ENCODE measurements at places on chromosomes 7 and 10.

- no peak for DNase-seq
Observed at GRCh38 chr7:42960762-42961161, 28.6 kb downstream of the MRPL32 start.

GRCh38 chr7:63065684-63066083 is 933.0 kb upstream of the ZNF722 start:
- DNase-seq: no peak

GRCh38 chr7:108083980-108084379 is 46.2 kb downstream of the LAMB4 start:
- peak; percentile 42 for DNase-seq

DNA sequence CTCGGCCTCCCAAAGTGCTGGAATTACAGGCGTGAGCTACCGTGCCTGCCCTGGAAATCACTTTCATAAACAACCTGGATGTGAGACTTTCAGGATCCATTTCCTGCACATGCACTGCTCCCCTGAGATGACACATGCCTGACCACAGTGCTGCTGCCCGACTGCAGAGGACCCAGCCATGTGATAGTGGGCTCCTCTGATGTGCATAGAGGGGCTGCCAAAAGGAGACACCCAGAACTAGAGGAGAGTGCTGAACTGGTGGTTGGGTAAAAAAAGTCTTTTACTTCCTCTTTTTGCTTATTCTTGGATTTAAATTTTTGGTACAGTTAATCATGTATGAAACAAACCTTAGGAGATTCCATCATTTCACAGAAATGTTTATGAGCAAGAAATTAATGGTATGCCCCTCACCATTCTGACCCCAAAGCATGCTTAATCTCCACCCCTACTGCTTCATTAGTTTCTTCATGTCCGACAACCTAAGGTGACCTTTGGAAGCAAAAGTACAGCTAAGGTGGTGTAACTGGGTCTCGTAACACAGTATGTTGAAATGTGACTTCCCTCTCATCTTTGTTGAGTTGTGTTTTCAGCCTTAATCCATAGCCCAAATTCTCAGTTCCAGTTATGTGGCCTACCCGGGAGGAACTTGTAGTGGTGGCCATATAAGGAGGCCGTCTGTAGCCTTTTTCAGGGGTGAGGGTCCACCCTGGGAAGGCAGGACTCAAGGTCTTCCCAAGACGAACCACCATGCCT is 111.1 kb downstream of the RNF216 start:
- no peak for DNase-seq

GRCh38 chr10:116126954-116127695 is 145.9 kb downstream of the GFRA1 start:
- no peak for DNase-seq

DNA sequence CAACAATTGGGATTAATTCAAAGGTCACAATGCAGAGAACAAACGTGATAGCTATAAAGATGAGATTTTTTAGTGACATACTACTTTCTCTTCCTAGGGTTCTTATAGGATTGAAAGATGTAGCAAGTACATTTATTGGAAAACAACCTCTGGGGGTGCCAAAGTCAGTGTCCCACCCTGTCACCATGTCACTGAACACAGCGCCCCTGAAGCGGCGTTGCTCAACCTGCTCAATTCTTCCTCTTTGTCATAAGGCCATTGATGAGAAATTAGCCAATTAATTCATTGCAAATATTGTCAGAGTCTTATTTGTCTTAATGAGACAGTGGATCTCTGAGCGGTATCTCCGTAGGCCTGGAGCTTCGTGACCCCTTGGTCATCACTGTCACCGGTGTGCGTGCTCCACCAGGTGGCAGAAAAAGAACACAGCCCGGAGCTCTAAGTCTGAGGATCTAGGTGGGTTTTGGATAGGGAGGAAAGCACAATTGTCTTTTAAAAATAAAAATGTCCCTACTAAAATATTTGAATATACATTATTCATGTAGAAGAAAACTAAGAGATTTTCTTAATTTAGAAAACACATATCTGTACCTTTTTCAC is 362.6 kb downstream of the PAXIP1 start:
- no peak for DNase-seq

- no peak for DNase-seq
Observed at GRCh38 chr7:99672573-99672972, 7.2 kb downstream of the CYP3A5 start.

All from AG10803 (cell line).